ENCODE measurements at places on chromosomes 4 and X. TPM values are rescaled to one million over a fixed set of nuclear protein-coding genes. Genes with fewer than 3 reads are reported as not detected.

SLITRK4 gene
- polyA plus RNA-seq: not detected

TLR1 gene
- polyA plus RNA-seq: 24.7 TPM

CENPI gene
- 0.38 TPM for polyA plus RNA-seq

GRCh38 chrX:22628275-22628674 is 355.6 kb downstream of the CBLL2 start:
- DNase-seq: no peak

GRCh38 chr4:20254511-20255250 is 3.0 kb downstream of the SLIT2 start:
- DNase-seq: no peak

GRCh38 chr4:178553201-178553600 is 1111.0 kb upstream of the AGA start:
- DNase-seq: no peak

DNA sequence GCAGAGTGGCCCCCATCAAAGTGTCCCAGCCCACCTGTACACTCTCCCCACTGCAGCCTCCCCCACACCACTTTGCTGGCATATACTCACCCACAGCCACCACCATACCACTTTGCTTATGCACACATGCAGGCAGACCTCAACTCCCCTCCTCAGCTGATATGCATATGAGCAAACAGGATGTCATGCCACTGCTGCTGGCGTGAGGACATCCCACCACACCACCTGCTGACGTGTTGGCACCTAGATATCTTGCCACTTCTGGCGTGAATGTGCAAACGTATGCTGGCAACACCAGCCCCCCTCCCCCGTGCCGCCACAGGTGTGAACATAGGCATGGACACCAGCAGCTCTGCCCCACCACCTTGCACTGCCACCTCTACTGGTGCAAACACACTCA is 22.4 kb upstream of the MAGEA8 start:
- DNase-seq: peak; percentile 65

DNA sequence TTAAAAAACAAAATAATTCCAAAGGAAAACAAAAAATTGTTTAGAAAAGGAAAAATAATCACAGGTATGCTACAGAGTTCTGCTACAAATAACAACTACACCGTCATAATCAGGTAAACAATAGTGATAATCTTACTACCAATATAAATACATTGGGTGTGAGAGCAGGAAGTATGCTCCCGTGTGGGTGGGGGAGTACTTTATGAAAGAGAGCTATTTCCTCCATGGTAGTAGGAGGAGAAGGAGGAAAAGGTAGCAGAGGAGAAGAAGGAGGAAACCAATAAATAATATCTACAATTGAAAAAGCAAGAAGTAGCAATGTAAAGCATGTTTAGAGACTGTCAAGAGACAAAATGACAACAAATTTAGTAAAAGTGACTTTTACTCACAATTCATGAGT is 35.1 kb downstream of the TEC start:
- DNase-seq: no peak

DNA sequence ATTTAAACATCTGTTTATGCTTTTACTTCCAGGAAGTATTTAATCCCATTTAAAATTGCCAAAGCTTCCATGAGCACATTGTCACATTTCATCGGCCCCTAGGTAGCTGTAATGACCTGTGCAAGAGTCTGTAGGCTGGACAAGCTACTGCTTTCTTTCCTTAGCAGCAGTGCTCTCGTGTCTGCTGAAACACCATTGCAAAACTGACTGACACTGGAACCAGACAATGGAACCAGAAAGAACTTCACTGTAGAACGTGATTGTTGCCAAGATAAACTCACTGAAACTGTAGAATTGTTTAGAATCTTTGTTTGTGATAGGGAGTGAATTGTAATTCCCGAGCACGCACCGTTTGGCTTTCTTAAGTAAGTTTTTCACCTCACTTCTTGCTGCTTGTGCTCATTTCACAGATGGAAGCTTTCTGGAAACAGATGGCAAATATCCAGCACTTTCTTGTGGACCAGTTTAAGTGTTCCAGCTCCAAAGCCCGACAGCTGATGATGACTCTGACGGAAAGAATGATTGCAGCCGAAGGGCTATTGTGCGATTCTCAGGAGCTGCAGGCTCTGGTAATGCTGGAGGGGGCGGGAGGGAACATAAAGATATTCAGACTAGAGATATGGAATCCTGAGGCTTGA is 36.9 kb downstream of the EVC start:
- no peak for DNase-seq
